SW480 (cell line): ENCODE measurements at places on chromosomes 4 and X.

DNA sequence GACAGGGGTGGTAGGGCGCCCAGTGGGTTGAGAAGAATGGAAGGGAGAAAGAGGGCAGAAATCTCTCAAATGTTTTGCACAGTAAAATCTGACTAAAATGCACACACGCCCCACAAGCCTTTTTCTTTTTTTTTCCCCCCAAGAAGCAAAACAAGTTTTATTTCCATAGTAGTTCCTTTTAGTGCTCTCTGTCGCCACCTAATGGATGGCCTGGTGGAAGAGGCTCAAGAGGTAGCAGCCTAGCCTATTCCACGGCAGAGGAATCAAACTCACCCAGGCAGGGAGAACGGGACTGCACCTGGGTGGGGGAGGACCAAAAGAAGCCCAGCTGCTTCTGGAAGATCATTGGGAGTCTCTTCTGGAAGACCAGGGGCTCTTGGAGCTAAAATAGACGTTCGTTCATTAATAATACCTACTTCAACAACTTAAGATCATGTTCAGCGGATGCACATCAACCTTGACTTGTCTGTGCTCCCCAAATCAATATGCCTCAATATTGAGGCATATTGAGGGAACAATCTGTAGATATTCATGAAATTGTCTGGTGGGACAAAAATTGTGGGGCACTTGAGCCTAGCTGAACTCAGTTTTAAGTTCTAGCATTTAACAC is 31.6 kb upstream of the IRAK1 start:
- DNase-seq: peak; percentile 28

GRCh38 chr4:108861334-108861733 is 98.5 kb upstream of the ETNPPL start:
- DNase-seq: no peak

DNA sequence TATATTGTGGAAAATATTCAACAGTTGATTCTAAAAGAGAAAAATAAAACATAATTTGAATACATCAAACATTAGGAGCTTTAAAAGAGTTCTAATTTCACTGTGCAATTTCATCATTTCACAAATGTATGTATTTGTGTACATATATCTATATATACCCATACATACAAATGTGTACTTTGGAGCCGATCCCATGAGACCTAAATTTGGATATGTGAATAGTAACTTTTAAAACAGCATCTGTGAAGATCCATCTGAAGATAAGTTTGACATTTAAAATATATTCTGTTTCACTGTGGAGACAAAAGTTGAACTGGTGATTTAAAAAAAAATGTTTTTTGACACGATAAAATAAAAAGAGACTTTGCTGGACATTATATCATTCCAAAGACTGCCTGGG is 374.0 kb downstream of the TMA16 start:
- DNase-seq: no peak

DNA sequence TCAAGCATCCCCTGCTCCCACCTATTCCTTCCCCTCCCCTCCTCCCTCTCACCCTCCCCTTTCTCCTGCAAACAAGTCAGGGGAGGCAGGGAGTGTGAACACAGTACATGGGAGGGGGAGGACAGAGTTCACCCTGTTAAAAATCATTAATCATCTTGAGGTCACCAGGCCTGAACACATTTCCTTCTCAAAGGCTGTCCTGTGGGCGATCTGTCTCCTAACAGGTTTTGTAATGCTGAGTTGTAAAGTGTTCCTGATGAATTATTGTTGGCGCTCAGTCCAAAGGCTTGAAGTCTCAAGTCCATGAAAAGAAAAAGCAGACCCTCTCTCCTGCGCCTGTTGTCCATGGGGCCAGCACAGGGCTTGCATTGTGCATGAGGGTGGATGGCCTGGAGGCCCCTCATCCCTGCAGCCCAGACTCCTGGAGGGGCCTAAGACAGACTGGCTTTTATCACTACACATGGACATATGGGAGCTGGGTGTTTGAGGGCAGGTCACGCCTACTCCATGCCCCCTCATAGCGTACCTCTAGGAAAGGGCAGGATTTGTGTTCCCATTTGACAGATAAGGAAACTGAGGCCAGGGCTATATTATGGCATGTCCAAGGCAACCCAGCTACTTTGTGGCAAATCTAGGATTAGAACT is 189.1 kb downstream of the RAB28 start:
- DNase-seq: no peak

DNA sequence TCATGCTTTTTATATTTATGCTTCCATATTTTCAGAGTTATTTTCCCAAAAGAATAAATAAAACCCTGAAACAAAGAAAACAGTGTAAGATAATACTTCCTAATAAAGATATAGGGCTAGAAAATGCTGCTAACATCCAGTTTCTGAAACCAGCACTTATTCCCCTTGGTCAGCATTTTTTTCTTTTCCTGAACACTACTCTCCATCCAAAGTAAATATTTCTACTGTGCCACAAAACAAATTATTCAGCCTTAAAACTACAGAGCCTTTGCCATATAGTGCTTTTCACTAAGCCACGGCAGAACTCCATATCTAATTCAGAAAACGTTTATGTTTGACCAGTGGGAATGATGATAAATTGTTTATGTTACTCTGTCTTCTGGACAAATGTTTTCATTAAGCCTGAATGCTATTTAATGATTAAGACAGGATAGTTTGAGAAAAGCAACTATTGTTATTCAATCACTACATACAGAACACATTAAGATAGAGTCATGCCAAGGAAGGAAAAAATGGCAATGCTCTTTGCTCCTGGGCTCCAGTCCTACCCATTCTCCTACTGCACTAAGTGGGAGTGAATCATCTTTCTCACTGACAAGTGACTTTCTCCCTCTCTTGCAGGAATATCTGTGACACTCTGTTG is 723.9 kb downstream of the FAT4 start:
- no peak for DNase-seq

- no peak for DNase-seq
Observed at GRCh38 chr4:119794113-119794512, 165.5 kb upstream of the PDE5A start.

DNA sequence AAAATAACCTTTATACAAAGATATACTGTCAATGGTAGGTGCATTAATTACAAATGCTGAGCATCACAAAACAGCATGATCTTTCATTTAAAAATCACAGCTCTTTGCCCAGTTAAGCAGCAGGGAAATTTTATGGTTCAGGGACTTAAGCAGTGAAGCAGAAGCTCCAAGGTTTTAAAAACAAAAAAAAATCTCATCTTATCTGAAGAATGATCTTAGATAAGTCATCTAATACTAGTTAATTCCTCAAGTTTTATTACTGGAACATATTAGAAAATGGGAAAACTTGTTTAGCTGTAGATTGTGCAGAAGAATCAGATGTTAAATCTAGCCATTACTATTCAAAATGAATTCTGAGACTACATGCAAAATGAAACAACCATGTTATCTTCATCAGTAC is 289.9 kb downstream of the GASK1B start:
- DNase-seq: no peak

- DNase-seq: no peak
Observed at GRCh38 chrX:143615851-143616250, 20.1 kb downstream of the SLITRK4 start.

DNA sequence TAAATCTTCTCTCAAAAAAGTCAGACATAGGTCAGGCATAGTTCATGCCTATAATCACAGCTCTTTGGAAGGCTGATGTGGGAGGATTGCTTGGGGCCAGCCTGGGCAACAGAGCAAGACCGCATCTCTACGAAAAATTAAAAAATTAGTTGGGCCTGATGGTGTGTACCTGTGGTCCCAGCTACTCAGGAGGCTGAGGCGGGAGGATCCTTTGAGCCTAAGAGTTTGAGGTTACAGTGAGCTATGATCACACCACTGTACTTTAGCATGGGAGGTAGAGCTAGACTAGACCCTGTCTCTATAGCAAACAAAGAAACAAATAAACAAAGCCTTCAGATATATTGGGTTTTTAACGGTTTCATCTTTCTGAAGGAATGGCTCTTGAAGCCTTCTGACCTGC is 62.2 kb downstream of the DIPK2B start:
- DNase-seq: no peak

- peak; percentile 18 for DNase-seq
Observed at GRCh38 chr4:8779490-8779932, 92.1 kb downstream of the HMX1 start.

DNA sequence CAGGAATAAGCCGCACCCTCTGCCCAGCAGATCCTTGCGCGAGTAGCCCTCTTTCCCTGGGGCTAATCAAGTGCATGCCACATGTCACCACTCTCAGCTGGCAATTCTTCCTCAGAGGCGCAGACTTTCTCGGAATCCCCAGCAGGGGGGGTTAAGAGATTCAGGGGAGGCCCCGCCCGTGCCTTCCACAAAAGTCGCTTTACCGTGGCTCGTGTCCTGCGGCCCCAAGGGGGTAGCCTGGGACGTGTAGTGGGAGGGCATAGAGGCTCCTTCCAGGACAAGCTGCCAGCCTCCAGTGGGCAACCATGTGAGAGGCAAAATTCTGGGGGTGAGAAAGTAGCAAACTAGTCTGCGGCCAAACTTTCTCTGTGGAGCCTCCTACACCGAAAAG is 652 bp downstream of the SRPX start:
- peak; percentile 40 for DNase-seq

DNA sequence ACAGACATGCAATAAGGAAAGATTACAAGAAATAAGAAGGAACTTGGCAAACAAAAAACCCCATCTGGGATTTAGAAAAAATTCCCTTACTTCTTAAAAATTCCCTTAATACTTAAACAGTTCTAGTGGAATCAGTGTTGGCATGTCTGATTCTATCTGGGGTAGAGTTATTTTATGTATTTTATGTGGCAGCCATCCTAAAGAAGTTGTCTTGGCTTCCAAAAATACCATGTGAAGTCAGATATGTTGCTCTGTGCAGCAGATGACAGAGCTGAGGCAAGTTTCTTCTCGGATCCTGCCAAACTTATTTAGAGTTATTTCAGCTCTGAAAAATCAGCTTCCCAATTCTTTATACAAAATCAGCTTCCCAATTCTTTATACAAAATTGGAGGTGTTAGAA is 14.7 kb downstream of the YY2 start:
- DNase-seq: no peak

DNA sequence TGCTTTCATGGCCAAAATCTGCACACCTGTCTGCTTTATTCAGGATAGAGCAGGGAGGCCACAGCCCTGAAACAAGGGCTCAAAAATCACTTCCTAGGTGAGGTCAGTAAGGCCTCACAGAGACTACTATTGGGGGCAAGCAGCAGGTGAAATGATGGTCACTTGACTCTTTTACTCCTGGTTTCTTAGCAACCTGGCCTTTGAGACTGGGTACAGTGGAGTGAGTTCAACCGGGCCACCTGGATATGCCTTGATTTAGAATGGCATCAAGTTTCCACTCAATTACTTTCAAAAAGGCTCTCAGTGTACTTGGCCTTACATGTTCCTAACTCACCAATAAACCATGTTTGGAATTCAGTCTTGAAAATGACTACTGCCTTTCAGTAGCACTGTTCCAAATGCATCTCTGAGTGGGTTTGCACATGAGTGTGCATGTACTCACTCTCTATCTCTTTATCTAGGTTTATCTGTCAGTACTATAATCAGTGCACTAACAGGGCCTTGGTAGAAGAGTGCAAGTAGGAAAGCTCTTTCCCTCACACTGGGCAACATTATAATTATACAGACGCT is 388.2 kb downstream of the OPHN1 start:
- DNase-seq: no peak

- DNase-seq: peak; percentile 8
Observed at GRCh38 chrX:150544222-150544787, 24.1 kb upstream of the MTM1 start.

DNA sequence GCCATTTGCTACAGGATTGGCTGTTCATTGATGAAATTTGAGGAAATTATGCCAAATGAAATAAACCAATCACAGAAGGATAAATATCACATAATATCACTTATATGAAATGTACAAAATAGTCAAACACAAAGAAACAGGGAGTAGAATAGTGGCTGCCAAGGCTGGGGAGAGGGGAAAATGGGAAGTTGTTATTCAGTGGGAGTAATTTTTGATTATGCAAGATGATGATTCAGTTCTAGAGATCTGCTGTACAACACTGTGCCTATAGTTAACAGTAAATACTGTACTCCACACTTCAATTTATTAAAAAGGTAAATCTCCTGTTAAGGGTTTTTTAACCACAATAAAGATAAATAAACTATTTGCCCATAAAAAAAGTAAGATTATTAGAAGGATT is 101.1 kb downstream of the TMA16 start:
- no peak for DNase-seq

- no peak for DNase-seq
Observed at GRCh38 chrX:152989292-152989658, 4.6 kb downstream of the PNMA5 start.

DNA sequence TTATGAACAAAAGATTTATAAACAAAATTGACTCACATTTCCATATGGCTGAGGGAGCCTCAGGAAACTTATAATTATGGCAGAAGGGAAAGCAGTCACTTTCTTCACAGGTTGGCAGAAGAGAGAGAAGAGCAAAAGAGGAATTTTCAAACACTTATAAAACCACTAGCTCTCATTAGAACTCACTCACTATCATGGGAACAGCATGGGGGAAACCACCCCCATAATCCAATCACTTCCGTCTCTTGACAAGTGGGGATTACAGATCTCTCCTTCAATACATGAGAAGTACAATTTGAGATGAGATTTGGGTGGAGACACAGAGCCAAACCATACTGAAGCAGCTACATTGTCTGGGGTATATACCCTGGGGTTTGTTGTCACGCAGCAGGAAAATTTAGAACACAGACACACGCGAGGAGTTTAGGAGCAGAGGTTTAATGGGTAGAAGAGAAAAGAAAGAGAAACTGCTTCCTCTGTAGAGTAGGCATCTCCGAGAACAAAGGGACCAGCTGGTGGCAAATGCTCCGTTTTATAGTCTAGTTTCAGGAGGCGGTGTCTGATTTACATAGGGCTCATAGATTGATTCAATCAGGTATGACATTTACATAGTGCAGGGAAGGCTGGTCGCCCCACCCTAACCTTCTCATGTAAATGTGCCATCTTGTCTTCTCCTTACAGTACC is 2277.7 kb upstream of the AGA start:
- DNase-seq: no peak

GRCh38 chr4:30354605-30355004 is 365.6 kb upstream of the PCDH7 start:
- no peak for DNase-seq

- no peak for DNase-seq
Observed at GRCh38 chrX:24799078-24799477, 105.4 kb downstream of the POLA1 start.

GRCh38 chr4:137312257-137312656 is 220.0 kb downstream of the PCDH18 start:
- no peak for DNase-seq

DNA sequence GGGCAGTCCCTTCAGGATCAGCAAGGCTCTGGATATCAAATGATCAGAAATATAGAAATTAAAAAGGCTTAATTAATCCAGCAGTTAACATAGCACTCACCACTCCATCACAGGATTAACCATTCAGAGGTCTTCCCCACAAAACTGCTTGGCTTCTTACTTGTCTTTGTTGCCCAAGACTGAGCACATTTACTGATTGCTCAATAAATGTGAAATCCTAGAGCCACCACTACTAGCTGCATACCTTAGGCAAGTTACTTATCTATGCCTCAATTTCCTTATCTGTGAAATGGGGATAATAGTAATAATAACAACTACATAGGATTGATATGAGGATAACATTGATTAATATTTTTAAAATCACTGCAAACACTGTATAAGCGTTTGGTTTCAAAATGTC is 124.2 kb downstream of the ARHGAP6 start:
- no peak for DNase-seq
